ENCODE measurements at places on chromosomes 2 and 18.

GRCh38 chr2:15251753-15252152, 309.4 kb downstream of the NBAS start:
- DNase-seq: no peak

DNA sequence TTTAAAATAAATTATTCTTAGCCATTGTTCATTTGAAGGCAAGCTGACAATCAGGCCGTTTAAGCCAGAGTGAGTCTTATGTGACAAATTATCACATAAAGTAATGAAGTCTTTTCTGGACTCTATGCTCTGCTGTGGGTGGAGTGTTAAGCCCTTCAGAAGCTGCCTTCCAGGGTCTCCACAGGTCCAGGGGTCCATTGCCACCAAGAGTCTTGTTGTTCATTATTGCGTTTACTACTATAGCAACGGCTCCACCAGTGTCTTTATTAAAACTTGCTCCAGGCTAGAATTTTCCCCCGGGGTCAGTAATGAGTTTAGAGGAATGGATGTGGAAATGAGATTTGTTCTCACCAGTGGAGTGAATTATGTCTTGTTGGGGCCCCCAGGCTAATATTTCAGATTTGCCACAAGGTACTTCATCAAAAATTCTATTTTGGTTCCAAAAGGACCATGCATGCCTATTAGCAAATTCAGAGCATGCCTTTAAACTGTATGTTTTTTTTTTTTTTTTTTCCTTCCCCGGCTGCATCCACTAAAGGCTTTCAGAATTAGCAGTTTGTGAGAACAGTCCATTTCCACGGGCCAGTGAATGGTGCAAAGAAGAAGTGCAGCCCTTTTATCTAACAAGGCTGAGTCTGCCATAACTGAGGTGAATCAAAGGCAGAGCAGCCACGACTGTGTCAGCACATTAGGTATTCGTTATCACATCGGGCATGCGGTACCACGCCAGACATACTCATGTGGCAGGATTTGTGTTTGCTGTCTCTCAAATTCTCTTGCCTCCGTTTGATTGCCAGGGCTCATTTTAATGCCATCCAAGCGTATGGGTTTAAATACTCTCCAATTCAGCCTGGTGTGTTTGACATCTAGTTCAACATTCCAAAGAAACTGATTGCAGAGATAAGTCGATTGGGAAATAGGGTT, 26.2 kb upstream of the LRRTM1 start:
- DNase-seq: no peak

GRCh38 chr2:171247741-171248662, 87.3 kb upstream of the TLK1 start:
- DNase-seq: no peak

DNA sequence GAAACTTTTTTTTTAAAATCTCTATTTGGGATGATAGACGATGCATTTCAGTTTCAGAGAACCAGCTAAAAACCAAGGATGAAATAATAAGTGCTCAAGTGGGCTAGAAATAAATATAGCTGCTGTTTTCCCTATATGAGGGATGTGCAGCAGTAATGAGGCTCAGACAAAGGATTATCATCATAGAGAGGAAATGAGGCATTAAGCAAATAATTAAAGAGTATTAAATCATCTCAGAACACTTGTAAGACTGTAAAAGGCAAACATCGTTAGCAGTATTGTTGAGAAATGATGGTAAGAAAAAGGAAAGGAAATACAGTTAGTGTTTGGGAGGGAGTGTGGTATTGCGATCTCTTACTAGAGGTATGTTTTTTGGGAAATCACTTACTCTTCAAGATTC, 233.5 kb downstream of the TGIF1 start:
- DNase-seq: no peak

- no peak for DNase-seq
Observed at GRCh38 chr2:50438259-50438658, 593.7 kb downstream of the NRXN1 start.

GRCh38 chr2:112977559-112978056, at the start of gene IL36G:
TSS of gene IL36G (plus strand) at chr2:112978006. CDS start at chr2:112978639, 633 bp downstream.
- no peak for DNase-seq

Measured in right atrium auricular region (tissue), 2 donors.